ENCODE measurements at places on chromosomes 3 and 15.

- ATAC-seq = peak; percentile 17
Observed at GRCh38 chr3:188554404-188554803, 400.4 kb downstream of the LPP start.

DNA sequence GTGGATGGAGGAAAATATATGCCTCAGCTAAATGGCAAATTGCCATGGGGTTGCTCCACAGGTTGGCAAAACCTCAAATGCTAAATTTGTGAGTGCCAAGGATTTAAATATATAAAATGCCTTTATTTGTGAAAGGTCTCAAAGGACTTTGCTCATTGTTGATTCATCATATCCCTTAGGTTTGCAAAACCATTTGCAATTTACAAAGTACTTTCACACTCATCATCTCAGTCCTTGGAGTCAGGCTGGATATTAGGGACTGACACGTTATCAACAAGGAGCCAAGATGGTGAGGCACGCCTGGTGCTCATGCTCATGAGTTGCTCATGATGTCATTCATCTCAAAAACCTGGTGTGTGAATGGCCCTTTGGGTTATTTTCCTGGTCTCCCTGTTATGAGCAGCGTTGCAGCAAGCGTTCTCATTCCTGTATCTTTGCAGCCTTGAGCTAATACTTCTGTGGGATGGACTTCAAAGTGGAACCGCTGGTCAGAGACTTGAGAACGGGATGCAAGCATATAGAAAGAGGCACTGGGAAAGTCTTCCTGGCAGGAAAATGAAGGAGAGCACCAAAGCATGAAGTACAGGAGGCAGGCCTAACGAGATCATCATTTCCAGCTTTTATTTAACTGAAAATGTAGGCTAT lies 66.0 kb downstream of the MYO1E start:
- ATAC-seq = peak; percentile 78

DNA sequence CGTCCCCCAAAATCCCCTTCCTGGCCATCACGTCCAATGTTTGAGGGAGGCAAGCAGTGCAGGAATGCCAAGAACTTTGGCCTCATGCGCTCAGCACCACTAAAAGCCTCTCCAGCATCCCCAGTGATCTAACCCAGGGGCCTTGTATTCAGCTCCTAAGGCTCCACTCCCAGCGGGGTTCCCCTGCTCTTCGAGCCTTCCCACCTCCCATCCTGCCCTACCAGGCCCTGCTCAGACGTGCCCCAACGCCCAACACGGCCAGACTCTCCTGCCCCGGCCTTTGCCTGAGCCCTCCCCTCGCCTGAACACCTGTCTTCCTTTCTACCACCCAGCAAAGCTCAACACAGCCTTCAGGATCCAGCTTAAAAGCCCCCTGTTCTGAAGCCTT lies 30.5 kb downstream of the PLXND1 start:
- no peak for ATAC-seq

GRCh38 chr3:60169755-60170154 lies 1081.5 kb downstream of the FHIT start:
- ATAC-seq = no peak

GRCh38 chr3:190008432-190008831 lies 112.3 kb downstream of the P3H2 start:
- no peak for ATAC-seq

- peak; percentile 19 for ATAC-seq
Observed at GRCh38 chr3:53196575-53197407, 35.8 kb downstream of the PRKCD start.

DNA sequence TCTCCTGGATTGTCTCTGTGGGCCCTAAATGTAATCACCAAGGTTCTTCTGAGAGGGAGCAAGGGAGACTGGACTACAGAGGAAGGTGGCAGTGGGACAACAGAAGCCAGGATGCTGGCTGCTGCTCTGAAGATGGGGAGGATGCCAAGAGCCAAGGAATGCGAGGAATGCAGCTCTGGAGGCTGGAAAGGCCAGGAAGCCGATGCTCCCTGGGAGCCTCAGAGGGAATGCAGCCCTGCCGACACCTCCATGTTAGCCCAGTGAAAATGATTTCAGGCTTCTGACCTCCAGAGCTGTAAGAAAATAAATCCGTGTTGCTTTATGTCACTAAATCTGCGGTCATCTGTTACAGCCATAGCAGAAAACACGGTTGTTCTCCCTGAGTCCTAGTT lies 44.1 kb downstream of the UMPS start:
- no peak for ATAC-seq

GRCh38 chr3:135240426-135240825 lies 445.4 kb downstream of the EPHB1 start:
- ATAC-seq = no peak

DNA sequence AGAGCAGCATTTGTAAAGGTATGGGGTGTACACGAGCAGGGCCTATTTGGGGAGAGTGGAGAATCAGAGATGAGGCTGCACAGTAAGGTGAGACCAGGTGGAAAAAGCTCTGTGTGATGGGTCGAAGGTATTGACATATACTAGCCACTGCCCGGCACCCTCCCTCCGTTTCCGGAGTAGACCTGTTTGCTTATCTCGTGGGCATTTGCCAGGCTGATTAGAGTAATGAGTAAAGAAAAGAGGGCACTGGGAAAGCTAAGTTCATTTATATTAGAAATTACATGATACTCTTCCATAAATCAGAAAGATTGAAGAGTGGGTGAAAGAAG lies 46.2 kb upstream of the ATG7 start:
- no peak for ATAC-seq

DNA sequence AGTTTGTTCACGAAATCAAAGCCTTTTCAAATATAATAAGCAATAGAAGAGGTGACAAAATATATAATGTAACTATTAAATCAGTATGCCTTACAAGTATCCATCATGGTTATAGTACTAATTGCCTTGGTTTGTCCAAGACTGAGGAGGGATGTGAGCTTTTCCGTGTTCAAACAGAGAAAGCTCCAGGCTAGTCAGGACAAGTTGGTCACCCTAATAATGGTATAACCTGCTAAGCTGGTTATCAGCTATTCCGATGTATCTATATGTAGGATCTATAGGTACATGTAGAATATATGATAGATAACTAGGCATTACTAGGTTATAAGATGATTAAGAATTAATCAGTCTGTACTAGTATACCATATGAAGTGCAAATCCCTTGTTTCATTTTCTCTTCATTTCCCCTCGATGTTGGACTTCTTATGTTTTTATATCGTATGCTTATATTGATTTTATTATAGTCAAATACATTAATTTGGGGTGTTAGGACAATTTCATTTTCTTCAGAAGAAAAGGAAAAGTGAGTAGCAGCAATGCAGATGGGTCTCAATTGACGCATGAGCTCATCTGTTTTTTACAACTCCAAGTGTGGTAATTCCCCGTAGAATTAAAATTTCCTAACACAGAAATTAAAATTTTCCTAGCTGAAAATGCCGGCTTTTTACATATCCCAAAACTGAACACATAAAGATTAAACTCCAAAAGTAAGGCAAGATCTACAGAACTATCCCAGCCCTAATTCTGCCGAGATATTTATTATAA lies 419.1 kb downstream of the TIGIT start:
- no peak for ATAC-seq

DNA sequence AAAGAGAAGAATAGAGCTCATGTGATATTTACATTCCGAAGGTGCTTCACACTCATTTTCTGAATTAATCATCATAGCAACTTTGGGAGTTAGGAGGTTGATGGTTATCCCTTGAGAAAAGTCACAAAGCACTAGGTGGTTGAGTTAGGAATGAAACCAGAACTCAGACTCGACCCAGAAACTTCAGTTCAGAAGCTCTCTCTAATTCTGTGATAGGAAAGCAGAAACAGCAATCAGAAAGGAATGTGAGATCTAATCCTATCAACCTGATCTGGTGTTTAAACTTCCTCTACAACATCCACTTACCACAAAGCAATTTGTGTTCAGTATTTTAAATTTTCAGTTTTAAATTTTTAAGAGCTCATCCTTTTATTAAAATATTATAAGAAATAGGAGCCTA lies 211.2 kb downstream of the CNTN3 start:
- ATAC-seq = no peak

DNA sequence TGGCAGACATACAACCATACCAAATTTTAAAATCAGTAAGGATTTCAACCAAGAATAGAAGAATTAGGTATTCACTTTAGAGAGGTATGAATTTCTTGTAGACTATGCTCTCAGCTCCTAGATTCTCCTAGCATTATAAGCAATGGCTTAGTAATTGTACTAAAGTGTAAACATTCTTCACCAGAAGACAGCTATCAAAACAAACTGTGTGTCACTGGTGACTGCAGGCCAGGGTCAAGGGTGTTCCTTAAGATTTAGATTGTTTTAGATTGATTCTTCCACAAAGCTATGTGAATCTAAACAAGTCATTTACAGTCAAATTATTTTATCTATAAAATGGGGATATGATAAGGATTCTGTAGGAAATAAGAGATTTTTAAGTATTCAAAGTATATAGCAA lies 23.1 kb upstream of the GP5 start:
- ATAC-seq = no peak

- ATAC-seq = no peak
Observed at GRCh38 chr15:43498990-43499389, 6.0 kb upstream of the TP53BP1 start.

DNA sequence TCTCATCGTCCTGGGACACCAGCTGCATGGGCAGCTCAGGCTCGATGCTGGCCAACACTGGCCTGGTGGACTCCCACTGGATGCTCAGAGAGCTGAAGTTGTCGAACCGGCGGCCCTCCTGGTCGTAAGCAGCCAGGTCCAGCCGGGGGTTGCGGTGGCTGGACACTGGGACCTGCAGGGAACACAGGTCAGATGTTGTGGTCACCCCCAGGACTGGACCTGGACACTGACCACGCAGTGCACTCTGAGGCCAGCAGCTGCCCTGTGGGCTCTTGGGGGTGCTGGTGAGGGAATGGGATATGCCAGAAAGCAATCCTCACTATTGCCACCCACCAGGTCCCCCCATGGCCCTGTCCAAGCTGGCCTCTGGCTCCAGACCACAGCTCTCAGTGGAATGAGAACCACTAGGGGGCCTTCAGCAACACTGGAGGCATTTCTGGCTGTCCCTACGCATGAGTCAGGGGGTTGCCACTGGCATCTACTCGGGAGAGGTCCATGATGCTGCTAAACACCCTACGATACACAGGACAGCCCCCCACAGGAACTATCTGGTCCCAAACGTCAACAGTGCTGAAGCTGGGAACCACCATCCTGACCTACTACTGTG lies 66.1 kb downstream of the NUP210 start:
- no peak for ATAC-seq

- no peak for ATAC-seq
Observed at GRCh38 chr3:46649436-46649835, 37.1 kb downstream of the FAM240A start.

- ATAC-seq = no peak
Observed at GRCh38 chr3:122940628-122941086, 86.9 kb downstream of the SEMA5B start.

GRCh38 chr15:62617741-62618140 lies 424.8 kb upstream of the TPM1 start:
- no peak for ATAC-seq

DNA sequence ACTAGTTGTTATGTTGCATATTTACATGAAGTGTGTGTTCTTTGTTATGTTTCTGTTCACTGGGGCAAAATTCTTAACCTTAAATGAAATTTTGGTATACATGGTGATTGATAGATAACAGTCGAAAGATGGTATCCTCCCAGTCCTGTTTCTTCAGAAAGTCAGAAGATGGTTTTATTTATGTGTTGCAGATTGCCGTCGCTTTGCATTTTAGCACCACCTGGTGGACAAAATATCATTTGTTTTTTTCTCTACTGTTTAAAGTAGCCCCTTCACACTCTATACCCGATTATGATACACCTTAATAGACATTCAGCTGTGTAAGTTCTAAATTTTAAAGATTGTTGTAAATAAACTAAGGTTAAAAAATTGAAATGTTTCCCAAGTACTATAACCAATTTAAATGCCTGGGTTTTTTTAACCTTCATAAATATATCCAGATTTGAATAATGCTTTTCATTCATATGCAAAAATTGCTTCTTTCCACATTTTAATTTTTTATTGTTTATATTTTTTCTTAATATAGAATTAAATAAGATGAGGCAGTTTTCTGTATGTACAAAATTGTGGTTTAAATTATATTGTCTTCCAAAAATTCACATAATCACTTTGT lies 152.2 kb downstream of the ALCAM start:
- ATAC-seq = peak; percentile 46

GRCh38 chr3:126845920-126846715 lies 136.8 kb upstream of the PLXNA1 start:
- ATAC-seq = peak; percentile 13

DNA sequence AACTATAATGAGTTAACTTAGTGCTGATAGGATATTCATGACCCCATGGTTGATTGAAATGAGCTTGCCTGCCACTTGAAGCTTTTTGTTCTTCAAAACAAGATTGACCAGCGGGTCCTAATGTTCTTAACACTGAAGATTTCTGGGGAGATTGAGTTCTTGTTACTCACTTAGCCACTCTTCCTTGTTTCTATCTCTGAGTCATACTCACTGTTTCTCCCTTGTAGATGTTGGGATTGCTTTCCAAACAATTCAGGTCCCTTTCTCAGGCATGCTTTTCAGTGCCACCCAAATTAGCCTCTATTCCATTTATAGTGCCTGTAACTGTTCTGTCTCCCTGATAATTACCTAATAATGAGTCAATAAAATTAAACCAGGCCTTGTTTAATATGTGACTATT lies 517.0 kb downstream of the SQOR start:
- ATAC-seq = no peak

DNA sequence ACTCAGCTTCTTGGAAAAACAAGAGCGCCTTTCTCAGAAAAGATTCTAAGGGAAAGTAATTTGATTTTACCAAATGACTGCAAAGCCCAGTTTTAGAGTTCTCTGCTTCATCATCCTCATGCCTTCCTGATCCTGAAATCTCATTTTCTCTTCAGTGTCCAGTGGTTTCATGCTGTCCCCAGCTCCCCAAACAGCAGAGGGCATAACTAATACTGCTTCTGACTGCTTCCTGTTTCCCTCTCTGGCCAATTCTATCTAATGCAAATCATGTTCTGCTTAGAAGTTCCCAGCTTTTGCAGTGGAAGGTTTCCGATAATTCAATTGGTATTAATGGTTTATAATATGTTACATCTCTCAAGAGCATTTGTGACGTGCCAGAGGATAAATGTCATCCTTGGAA lies 161.1 kb downstream of the CLSTN2 start:
- ATAC-seq = no peak
